ENCODE measurements at places on chromosomes 4 and X.

GRCh38 chr4:106803083-106803482 lies 233.0 kb downstream of the DKK2 start:
- DNase-seq, result no peak

GRCh38 chr4:53596901-53597300 lies 5.6 kb upstream of the LNX1 start:
- no peak for DNase-seq

DNA sequence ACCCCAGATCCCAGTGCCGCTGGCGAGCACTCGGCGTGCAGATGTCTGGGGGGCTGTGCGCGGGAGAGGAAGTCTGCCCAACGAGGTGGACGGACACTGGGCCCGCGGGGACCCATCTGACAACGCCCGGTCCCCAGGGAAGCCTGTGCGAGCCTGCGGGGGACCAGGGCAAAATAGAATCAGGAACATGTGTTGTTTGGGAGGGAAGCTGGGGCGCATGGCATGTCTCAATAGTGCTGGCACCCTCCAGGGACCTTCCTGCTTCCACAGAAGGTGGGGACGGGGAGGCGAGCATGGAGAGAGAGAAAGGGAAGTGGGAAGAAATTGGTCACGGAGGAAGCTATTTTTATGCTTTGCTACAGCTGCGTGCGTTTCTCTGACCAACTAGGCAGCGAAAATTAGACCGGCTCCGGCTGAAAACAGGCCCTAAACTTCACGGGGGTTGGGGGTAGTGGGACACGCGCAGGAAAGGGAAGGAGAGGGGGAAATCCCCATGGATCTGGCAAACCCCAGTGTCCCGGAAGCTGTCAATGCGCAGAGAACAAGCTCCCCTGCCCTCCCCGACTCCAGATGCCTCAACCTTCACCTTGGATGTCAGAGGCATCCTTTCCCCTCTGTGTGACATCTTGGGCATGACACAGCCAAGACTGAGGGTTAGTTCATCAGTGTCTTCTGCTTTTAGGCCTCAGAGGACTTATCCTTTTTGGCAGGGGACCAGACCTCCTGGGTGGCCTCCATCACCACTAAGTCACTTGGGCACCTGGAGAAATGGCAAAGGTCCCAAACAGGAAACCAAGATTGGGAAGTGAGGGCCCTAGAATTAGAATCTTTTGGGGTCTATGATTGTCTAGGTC lies 169.8 kb upstream of the BCOR start:
- DNase-seq, result no peak

DNA sequence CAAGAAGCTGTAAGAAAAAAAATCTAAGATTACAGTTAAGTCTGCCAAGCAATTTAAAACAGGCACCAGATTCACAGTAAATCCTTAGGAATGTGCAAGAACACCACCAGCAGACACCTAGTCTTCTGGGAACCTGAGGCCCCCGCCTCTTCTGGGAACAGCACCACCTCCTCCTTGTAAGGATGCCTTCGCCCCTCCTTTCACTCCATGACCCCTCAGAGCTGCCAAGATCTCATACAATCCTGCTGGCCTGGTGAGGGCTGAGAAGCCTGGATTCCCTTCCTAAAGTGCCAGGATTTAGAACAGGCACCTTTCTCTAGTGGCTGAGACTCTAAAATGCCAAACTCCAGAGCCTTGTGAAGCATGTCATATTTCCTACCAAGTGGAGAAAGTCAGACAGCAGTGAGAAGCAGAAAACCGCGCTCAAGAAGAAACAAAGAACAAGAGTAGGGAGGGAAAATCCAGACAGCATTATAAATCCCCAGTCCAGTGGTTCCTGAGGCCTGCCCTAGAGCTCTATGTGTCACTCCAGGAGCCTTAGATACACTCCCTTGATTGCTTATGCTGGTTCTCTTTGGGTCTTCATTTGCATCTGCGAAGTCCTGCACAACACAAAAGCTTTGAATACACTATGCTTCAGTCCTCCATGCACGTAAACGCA lies 166.4 kb downstream of the TSPAN5 start:
- no peak for DNase-seq

GRCh38 chrX:138853936-138854335 lies 142.4 kb upstream of the FGF13 start:
- no peak for DNase-seq

DNA sequence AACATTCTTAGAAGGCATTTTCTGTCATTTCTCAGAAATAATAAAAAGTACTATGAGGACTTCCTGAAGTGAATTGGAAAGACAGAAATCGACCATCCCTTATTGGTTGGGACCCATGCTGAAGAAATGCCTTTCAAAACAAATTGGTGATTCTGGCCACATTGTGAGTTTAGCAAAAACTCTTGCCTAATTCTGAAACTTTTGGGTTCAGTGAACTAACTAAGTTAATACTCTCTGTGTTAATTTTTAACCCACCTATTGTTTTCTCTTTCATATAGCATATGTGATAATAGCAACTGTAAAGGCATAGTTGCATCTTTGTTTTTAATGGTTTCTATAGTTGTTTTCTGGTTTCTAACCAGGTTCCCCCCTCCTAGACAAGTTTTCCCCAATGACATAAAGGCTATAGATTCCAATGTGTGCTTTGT lies 129.3 kb upstream of the FAT1 start:
- no peak for DNase-seq

DNA sequence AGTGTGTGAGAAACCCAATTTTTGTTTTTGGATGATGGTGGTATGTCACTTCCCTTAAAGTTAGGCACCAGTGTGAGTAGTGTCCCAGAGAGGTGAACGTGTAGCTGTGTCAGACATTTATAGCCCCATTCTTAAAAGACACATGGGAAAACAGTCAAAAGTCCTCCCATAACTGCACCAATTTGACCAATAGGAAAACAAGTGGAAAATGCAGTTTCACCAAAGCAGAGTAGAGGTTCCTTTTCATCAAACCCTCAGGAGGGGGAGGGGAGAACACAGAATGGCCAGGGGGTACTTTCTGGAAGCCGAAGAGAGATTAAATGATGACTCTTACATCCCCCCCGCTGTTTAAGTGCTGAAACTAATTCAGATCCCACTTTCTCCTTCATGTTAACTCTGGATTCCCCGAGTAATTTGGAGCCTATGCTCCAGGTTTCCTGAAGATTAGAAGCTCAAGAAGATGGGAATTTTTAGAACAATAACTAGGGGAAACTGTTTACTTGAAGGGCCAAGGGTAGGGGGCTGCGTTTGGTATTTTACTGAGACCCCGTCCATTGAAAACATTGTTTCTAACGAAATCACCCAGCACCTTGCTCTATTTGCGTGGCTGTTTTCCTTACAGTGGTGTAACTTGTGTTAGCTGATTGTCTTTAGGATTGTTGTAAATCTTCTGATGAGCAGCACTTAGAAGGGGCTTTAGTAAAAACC lies 2.1 kb upstream of the LEF1 start:
- DNase-seq, result no peak

- DNase-seq, result no peak
Observed at GRCh38 chr4:95761426-95761825, 78.5 kb upstream of the PDHA2 start.

GRCh38 chr4:152264106-152264505 lies 271.8 kb downstream of the FBXW7 start:
- no peak for DNase-seq

- peak; percentile 46 for DNase-seq
Observed at GRCh38 chrX:12814420-12814819, 23.2 kb downstream of the PRPS2 start.

GRCh38 chr4:77360451-77360850 lies 203.4 kb downstream of the CCNG2 start:
- no peak for DNase-seq

DNA sequence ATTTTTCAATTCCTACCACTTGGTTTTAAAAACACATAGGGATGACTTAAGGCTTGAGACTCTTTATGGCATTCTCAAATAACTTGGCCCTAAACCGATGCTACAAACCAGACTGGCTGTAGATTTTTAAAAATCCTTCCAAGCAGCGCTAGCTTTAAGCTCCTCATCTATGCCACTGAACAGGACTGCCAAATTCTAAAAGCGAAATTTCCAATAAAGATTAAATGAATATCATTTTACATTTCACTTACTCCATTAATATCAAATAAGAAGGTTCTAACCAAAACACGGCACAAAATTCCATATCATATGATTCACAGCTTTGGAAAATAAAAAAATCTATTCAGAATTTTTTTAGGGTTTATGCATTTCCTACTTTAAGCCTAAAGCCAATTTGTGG lies 134.2 kb downstream of the FANCB start:
- DNase-seq, result no peak

GRCh38 chrX:9765072-9765736 lies 443 bp downstream of the GPR143 start:
- no peak for DNase-seq

GRCh38 chr4:188270273-188271069 lies 131.2 kb downstream of the TRIML1 start:
- DNase-seq, result no peak

GRCh38 chr4:136002316-136002715 lies 1530.0 kb downstream of the PCDH18 start:
- no peak for DNase-seq

DNA sequence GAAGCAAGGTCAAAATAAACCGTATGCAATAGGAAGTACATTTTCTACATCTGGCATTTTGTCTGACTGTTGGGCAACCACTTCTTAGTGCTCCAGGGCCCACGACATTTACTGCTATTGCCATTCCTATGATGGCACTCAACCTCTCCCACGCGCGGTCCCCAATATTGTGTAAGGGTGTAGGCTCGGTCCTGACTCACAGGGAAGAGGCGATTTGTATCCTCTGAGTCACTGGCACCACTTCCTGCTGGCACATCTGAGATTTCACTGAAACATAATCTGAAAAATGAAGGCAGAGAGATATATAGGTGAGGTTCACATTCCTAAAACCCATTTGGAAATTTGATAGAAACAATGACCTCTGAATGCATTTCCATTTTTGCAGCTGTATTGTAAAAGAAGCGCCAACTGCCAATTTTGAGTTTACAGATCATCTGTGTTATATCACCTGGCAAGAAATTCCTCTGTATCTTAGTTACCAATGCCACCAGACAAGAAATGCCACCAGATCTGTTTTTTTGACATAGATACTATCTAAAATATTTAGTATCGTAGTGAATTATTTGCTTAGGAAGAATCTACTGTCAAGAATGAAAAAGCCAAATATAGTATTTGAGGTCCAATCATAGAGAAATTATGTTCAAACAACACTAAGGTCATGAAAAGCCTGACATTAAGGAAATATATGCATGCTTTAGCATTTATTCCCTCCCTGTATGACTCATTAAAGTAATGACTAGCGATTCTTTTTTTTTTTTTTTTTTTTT lies 9.8 kb downstream of the EREG start:
- no peak for DNase-seq

GRCh38 chr4:84032372-84032771 lies 466.7 kb downstream of the NKX6-1 start:
- no peak for DNase-seq

Measured in naive thymus-derived CD4-positive, alpha-beta T cell (primary cell).